ENCODE measurements at places on chromosomes 6 and 20.

DNA sequence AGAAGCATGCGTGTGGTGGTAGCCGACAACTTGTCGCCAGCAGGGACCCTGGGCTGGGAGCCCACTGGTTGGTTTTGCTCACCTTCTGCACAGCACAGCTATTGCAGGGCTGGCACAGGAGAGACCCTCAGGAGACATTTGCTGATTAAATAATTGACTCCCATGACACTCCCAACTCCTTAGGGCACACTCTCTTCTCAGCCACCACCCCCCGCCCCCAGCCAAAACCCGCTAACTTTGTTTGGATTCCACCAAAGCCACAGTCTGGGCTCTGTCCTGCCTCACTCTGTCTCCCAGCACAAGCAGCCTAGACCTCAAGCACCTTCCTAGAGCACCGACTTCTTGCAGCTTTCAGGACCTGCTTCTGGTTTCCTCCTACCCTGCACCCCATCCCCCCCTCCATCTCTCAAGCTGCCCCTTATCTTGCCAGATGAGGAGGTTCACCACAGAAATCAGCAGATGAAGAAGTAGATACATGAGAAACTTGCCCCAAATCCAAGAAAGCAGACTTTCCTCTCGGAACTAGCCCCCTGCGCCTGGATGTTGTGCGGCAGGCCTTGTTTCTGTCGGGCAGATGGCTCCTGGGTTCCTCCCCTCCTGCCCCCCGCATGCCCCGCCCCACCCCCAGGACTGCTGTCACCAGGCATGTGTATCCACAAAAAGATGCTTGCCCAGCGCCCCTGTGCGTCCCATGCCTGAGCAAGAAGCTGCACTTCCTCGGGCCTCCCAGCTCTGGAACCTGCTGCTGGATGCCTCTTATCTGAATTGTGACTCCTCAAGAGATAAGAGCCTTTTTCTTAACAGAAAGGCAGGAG, 35.0 kb upstream of the CD93 start:
- no peak for DNase-seq
- H3K36me3 ChIP-seq, result no peaks in the 10 kb centered on the region
- H3K27me3 ChIP-seq, result no peaks in the 10 kb centered on the region
- no peaks in the 10 kb centered on the region for H3K4me1 ChIP-seq
- H3K4me3 ChIP-seq, result no peak overlapping the region
- H3K27ac ChIP-seq, result no peak overlapping the region

- H3K36me3 ChIP-seq, result no peaks in the 10 kb centered on the region
- no peak overlapping the region for H3K27ac ChIP-seq
- DNase-seq, result no peak
- no peaks in the 10 kb centered on the region for H3K27me3 ChIP-seq
Measured at GRCh38 chr20:654417-654750, 1.4 kb upstream of the SRXN1 start.

DNA sequence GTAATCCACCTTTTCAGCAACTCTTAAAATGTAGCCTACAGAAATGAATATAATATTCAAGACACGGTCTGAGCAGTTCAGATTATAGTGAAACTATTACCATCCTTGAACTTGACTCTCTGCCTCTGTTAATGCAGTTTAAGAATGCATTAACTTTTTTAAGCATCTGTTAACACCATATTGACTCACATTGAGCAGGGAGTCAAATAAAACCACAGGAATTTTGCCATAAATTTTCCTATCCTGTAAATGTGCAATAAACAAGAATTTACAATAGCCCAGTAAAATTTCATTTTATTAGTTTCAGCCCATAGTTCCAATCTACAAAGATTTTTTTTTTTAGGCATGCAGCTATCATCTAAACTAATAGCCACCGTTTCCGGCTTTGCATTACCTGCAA, 239.2 kb upstream of the DEFB112 start:
- H3K4me1 ChIP-seq, result no peaks in the 10 kb centered on the region
- H3K36me3 ChIP-seq, result no peaks in the 10 kb centered on the region
- no peaks in the 10 kb centered on the region for H3K27me3 ChIP-seq
- no peak for DNase-seq
- H3K4me3 ChIP-seq, result no peak overlapping the region

- no peaks in the 10 kb centered on the region for H3K4me1 ChIP-seq
- H3K4me3 ChIP-seq, result no peak overlapping the region
- H3K36me3 ChIP-seq, result no peaks in the 10 kb centered on the region
- no peak overlapping the region for H3K27ac ChIP-seq
Measured at GRCh38 chr6:95142661-95143335, 434.5 kb upstream of the MANEA start.

- DNase-seq, result no peak
- no peaks in the 10 kb centered on the region for H3K4me1 ChIP-seq
Measured at GRCh38 chr6:122652431-122652830, 42.2 kb downstream of the PKIB start.

GRCh38 chr6:142700671-142701312, 244.2 kb downstream of the HIVEP2 start:
- no peak overlapping the region for H3K4me3 ChIP-seq
- H3K36me3 ChIP-seq, result no peaks in the 10 kb centered on the region
- H3K27ac ChIP-seq, result no peak overlapping the region
- H3K4me1 ChIP-seq, result peaks cover 14% of the 10 kb centered on the region
- DNase-seq, result no peak
- H3K27me3 ChIP-seq, result no peaks in the 10 kb centered on the region

Measured in pancreas (tissue), 10 donors.